ENCODE measurements at places on chromosomes 6 and 20. TPM values are rescaled to one million over a fixed set of nuclear protein-coding genes. Genes with fewer than 3 reads are reported as not detected.

The SEMG1 gene
- total RNA-seq: not detected

The HLA-DQA1 gene
- not detected for total RNA-seq

The CALHM6 gene
- 0.39 TPM for total RNA-seq

The FABP7 gene
- not detected for total RNA-seq

The BPIFB4 gene
- not detected for total RNA-seq
